ENCODE measurements at places on chromosomes 12 and 14.

DNA sequence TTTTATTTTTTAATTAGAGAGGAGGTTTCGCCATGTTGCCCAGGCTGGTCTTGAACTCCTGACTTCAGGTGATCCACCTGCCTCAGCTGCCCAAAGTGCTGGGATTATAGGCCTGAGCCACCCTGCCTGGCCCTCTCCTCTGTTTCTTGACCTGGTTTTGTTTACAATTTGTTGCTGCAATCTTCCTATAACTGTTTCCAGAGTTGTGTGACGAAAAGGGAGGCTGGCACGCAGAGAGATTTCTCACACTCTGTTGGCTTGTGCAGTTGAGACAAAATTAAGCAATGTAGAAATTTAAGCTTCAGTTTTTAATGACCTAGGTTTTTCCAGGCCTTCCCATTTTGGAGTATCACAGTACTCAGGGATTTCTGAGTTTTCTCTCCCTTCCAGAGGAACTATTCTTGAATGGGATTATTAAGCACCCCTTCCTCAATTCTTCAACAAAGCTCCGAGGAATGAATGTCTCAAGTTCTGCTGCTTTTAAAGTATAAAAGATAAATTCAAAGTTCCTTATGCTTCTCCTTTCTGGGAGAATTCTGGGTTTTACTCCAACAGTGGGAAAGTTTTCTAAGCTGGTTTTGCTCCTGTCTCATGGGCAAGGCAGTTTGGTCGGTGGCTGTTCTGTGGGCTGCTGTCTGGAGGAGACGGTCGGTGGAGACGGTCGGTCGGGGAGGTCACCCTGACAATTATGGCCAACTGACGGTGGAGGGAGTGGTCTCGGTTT is 20.4 kb upstream of the FOS start:
- DNase-seq, result no peak

DNA sequence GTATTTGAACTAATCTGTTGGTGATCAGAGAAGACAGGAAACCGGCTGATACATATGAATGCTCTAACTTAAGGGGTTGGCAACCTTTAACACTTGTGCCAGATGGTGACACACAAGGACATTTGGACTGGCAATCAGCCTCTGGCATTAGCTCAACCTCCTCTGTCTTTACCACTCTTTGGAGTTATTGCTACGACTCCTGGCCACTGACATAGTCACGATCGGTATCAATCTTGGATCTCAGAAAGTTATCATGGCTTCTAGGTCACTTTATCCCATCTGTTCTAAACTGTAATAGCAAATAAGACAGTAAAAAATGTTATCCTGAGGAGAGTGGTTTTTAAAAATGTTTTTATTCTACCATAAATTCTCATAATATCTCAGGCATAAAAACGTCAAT is 575.2 kb upstream of the MDGA2 start:
- no peak for DNase-seq

DNA sequence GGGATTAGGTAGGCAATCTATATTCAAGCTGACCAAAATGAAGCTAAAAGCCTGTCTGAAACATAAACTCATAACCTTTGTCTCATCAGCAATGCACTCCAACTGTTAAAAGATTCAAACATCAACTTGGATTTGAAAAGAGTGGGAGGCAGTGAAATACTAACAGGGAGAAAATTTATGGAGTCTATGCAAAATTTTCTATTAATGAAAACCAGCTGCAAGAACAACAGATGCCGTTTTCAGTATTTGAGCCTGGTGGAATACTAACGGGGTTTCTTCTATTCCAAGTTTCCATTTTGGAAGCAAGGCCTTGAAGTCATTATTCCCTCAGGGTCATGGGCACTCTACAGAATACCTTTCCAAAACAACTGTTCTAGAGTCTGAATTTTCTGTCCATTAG is 88.3 kb downstream of the LRP6 start:
- DNase-seq, result no peak

DNA sequence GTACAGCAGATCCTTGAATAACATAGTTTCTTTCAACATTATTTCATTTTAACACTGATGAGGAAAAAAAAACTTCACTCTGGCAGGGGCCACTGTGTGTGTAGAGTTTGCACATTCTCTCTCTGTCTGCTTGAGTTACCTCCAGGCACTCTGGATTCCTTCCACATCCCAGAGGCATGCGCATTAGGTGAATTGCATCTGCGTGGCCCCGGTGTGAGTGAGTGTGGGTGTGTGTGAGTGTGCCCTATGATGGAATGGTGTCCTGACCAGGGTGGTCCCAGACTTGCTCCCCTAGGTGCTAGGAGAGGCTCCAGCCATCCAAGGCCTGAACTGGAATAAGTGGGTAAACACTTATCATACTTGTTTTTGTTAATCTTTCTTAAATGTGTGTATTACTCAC is 90.6 kb upstream of the LRIG3 start:
- DNase-seq, result no peak

DNA sequence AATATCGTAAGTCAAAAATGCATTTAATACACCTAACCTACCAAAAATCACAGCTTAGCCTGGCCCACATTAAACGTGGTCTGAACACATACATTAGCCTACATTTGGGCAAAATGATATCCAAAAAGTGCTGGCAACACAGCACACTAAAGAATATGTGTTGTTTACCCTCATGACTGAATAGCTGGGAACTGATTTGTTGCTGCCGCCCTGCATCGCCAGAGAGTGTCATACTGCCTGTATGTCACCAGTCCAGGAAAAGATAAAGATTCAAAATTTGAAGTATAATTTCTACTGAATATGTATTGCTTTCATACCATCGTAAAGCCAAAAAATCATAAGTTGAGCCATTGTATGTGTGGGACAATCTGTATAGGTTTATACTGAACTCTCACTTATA is 157.8 kb downstream of the NUBPL start:
- no peak for DNase-seq

GRCh38 chr12:92926549-92926948 is 2.5 kb downstream of the EEA1 start:
- DNase-seq, result no peak

- no peak for DNase-seq
These were observed 15.7 kb upstream of the SLC10A1 start for GRCh38 chr14:69812711-69813110.

- DNase-seq, result no peak
These were observed 11.5 kb downstream of the TEAD4 start for GRCh38 chr12:2970744-2971143.

DNA sequence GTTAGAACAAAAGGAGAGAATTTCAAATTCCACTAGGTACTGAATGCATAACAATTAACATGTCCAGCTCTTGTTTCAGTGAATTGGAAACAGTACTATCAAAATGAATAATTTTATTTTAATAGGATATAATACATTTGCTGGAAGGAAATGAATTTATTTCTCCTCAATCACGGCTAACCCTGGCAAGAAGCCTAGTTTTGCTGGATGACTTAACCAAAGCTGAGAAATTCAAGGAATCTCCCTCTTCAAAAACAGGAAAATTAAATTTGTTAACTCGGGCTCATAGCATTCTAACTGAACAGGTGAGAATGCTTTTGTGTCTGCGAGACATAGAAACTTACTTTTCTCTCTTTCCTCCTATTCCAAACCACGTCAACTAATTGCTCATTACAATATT is 163.5 kb upstream of the NEDD1 start:
- no peak for DNase-seq

- DNase-seq, result no peak
These were observed 50.1 kb downstream of the NRXN3 start for GRCh38 chr14:78220273-78220672.

DNA sequence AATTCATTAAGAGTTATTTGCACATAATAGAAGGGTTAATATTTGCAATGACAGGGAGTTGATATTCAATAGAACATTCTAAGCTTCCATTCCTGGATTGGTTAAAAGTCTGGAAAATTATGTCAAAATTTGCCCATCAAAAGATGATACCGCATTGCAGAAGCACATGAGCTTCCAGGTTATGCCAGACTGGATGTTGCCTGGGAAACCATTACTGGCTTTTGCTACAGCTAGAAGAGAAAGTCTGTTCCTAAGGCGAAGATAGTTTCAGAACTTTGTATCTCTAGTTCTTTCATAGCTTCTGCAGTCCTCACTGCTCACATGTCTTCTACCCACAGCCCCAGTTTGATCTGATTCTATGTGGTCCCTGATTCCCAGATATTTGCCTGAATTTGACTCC is 122.4 kb upstream of the AMIGO2 start:
- no peak for DNase-seq

DNA sequence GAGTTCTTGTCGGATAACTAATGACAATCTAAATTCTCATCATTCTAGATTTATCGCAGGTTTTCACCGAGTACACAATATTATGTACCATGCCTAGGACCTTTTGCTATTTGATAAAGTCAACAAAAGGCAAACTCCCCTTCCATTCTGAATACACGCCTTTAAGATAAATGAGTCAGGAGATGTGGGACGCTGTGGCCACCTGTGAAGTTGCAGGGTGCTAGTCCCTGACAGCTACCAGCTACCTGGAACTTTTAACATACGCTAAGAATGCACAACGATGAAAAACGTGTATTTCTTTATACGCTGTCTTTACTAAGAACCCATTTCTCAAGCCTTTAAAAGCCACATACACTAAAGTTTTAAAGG is 678 bp downstream of the MDM1 start:
- no peak for DNase-seq

DNA sequence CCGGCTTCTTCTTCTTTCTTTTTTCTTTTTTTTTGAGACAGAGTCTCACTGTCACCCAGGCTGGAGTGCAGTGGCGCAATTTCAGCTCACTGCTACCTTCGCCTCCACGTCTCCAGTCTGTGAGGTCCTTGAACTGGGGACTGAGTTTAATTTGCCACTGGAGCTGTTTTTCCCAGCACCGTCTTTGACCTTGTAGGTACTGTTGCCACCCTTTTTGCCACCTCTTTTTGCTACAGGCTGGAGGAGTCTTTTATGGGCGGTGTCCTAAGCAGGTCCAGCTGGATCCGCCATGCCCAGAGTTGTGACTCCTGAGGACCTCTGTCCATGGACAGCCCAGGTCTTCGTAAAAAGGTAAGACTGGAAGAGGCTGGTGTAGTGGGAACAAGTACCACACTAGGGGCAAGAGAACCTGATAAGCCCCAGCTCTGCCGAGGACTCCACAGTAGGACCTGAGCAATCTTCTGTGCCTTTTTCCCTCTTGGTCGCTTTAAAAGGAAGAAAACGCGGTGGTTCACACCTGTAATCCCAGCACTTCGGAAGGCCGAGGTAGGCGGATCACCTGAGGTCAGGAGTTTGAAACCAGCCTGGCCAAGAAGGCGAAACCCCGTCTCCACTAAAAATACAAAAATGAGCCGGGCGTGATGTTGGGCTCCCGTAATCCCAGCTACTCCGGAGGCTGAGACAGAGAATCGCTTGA is 946 bp downstream of the RNU4-2 start:
- DNase-seq, result peak; percentile 14

DNA sequence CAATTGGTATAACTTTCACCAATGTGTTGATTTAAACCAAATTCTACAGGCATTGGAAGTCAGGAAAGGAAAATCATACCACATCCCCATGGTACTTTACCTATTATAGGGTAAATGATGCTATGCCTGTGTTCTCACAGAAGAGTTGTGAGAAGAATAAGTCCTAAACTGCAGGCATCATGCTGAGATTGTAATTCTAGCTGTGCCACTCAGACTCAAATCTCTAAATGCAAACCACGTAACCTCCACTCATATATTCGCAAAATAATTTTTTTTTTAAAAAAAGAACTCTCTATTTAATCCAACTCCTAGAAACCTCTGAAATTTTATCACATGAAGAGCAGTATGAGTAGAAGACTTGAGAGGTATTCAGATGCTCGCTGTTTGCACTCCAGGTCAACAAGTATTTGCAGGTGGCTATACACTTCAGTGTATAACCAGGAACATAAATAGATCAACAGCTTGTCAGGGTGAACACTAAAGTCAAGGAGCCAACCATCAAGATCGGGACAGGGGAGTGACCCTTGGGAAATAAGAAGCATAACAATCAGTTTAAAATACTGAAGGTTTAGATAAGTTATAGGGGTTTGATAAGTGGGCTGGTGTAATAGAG is 110.1 kb downstream of the SLC25A21 start:
- DNase-seq, result no peak

GRCh38 chr12:915090-915489 is 34.4 kb downstream of the RAD52 start:
- DNase-seq, result no peak

DNA sequence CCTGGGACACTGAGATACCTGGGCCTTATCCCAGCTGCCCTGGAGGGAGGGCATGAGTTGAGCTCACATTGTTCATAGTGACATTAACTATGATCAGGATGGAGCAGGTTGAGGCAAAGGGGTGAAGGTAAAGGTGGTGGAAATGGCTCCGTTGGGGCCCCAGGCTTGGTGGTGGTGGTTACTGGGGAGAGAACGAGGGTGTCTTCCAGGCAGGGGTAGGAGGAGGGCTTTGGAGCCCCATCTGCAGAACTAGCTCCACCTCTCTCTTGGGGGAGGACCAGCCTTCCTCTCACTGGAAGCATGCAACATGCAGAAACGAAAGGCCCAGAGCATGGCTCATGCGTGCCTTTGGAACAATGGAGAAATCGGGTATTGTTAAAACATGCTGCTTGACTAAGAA is 217.0 kb downstream of the SLC41A2 start:
- DNase-seq, result no peak

GRCh38 chr12:56833780-56834179 is 70.7 kb downstream of the HSD17B6 start:
- DNase-seq, result no peak
